ENCODE measurements at places on chromosomes 5 and 9. TPM values are rescaled to one million over a fixed set of nuclear protein-coding genes. Genes with fewer than 3 reads are reported as not detected.

XPA gene
- 14.6 TPM for total RNA-seq

PCDHGA4 gene
- total RNA-seq: 4.6 TPM

ITGA1 gene
- total RNA-seq: 42.0 TPM

LECT2 gene
- total RNA-seq: not detected

IFNK gene
- not detected for total RNA-seq

SLC35D2 gene
- 112 TPM for total RNA-seq

PTGER4 gene
- 38.5 TPM for total RNA-seq

ANXA2R gene
- 1.8 TPM for total RNA-seq

ANKRD18A gene
- total RNA-seq: 5.9 TPM

AHRR gene
- total RNA-seq: 2.3 TPM

BRINP1 gene
- total RNA-seq: 0.09 TPM

GDA gene
- total RNA-seq: 28.7 TPM

GABRP gene
- total RNA-seq: 2.0 TPM

HK3 gene
- 2.4 TPM for total RNA-seq

TMOD1 gene
- total RNA-seq: 2.6 TPM

WHRN gene
- 4.7 TPM for total RNA-seq

PDGFRB gene
- 27.1 TPM for total RNA-seq

SLC34A3 gene
- total RNA-seq: not detected

BASP1 gene
- 10.6 TPM for total RNA-seq

TAL2 gene
- not detected for total RNA-seq

GPR150 gene
- 0.41 TPM for total RNA-seq

COL15A1 gene
- total RNA-seq: 4.2 TPM

KCTD16 gene
- 0.07 TPM for total RNA-seq

UAP1L1 gene
- 13.6 TPM for total RNA-seq

MRPS2 gene
- 28.2 TPM for total RNA-seq

SLC46A2 gene
- total RNA-seq: not detected

SLC25A2 gene
- 1.2 TPM for total RNA-seq

GARIN3 gene
- not detected for total RNA-seq

PKD2L2 gene
- not detected for total RNA-seq

TAF11L9 gene
- total RNA-seq: not detected

SPINK7 gene
- total RNA-seq: not detected

RFESD gene
- total RNA-seq: 2.5 TPM

TRIM7 gene
- 3.2 TPM for total RNA-seq

SEMA5A gene
- 43.8 TPM for total RNA-seq
